ENCODE measurements at places on chromosomes 2 and 18.

GRCh38 chr18:53745224-53745967 is 479.1 kb downstream of the MBD2 start:
- DNase-seq = no peak

DNA sequence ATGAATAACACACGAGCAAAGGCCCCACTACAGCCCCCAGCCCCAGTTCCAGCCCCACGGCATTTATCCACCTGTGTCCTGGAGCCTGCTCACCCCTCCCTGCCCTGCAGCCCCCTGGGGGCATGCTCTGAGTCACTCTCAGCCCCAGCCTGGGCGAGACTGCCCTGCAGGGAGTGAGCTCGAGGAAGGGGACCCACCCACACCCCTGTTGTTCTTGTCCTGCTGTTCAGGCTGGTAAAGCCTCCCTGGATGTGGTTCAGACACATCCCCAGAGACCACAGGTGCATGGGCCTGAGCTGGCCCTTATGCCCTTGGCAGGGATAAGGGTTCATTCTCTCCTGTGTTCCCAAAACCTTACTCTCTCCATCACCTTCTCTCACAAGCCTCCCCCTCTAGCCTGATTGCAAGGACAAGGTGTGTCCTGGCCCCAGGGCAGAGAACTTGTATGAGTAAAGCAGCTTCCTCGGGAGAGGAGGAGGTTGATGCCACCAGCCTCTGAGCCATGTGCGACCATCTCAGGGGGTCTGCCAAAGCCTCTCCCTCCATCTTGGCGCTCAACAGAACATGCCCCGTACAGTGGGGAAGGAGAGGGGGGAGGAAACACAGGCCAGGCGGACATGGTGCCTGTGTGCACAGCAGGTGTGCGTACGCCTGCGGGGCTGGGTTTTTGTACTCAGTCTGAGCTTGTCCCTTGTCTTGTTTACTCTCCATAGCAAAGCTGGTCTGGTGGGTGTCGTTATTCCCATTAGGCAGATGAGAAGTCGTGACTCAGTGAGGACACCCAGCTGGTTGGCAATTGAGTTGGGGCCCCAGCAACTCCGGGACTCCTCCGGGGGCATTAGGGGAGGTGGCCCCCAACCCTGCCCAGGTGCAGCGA is 64.4 kb downstream of the CIB4 start:
- DNase-seq = no peak

DNA sequence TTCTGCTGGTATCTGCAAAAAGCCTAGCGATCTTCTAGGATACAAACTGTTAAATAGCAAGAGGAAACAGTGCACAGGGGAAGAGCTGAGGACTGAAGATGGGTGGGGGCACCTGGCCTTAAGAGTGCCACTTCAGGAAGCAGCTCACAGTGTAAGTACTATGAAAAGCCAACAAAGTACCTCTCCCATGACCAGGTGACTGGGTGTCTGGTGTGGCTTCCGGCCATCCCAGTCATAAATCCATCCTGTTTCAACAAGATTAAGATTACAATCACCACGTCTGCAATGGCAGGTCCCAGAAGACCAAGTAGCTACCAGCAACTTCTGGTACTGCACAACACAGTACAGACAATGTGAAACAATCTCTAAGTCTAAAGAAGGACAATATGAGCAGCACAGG is 15.9 kb downstream of the ERFE start:
- DNase-seq = no peak

GRCh38 chr2:47519147-47519537 is 116.2 kb downstream of the MSH2 start:
- no peak for DNase-seq
